ENCODE measurements at places on chromosomes 13 and 19. TPM values are rescaled to one million over a fixed set of nuclear protein-coding genes. Genes with fewer than 3 reads are reported as not detected.

Gene AMH
- 0.58 TPM for total RNA-seq

Gene VSIG10L
- total RNA-seq, result 0.08 TPM

Gene GRK1
- 0.08 TPM for total RNA-seq

GRCh38 chr13:44822291-44822690, 167.0 kb downstream of the NUFIP1 start:
- peak; percentile 85 for DNase-seq

- DNase-seq, result peak; percentile 79
Observed at GRCh38 chr19:2602391-2603181, 99.9 kb downstream of the GNG7 start.

- DNase-seq, result no peak
Observed at GRCh38 chr13:114227528-114227927, 7.2 kb upstream of the CDC16 start.

Gene GAPDHS
- not detected for total RNA-seq

DNA sequence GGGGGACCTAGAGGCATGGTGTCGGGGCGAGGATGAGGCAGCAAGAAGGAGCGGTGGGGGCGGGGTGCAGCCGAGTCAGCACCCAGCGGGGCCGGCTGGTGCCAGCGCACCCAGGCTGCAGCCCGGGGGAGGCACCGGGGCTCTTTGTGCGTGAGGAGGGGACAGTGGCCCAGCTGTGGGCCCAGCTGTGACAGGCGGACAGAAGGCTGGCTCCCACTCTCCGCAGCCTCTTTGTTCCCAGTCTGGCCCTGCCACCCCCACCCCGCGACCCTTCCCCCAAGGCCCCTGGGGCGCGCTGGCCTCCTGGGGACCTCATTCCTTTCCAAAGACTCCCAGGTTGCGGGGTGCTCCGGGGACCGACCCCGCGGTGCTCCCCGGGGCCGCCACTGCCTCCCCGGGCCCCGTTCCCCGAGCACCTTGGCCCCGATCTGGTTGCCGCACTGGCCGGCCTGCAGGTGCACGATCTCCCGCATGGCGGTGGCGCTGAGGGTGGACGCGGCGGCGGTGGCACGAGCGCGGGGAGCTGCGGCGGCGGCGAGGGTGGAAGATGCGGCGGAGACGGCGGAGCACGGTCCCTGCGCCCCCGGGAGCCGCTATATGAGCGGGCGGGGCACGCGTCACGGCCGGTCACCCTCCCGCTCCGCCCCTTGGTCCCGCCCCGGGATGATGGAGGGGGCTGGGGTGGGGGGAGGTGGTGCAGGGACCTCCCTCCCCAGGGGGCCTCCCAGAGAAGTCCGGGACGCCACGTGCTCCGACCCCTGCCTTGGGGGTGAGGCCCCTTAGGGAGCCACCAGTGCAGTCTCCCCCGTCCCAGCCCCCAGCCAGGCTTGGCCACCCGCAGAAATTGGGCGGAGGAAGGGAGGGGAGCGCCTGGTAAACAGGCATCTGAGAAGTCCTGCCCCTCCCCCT, at the start of gene TUBB4A:
TUBB4A (minus strand) TSS at position 570 of the 909 bp plus-strand sequence; CDS start at position 473, 97 bp downstream.
- no peak for DNase-seq

Gene DCAF15
- 29.1 TPM for total RNA-seq

Gene ALG5
- 39.4 TPM for total RNA-seq

Gene FBXW9
- 9.0 TPM for total RNA-seq

DNA sequence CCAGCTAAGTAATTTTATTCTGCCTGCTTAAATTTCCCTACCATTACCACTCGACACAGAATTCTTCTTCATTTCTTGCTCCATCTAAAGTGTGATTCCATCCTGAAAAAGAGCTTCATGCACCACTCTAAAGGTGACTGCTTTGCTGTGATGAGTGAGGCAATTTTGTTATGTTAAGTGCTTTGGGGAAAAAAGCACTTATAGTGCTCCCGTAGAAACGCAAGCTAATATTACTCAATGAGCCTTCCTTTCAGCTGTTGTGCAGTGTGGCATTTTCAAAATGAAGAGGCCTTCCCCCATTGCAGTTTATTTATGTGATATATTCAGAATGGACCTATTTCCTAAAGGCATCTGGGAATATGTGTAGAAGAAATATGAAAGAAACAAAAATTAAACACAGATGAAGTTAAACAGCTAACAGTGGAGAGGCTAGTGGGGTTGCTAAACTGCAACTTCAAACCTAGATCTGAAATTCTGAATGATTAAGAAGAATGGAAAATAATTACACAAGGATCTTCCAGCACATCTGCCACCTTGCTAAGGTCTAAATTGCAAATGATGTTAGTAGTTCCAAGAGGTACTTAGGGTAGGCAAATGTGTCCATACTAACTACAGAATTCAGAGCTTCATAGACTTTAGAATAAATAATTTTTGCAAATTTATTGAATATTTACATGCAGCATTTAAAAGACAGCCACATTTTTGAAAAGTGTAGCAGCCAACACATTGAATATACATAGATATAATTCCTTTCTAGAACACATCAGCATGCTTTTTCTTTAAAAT, 211.7 kb downstream of the DCT start:
- DNase-seq, result no peak

GRCh38 chr13:24995225-24995804, 100.6 kb upstream of the PABPC3 start:
- peak; percentile 59 for DNase-seq

DNA sequence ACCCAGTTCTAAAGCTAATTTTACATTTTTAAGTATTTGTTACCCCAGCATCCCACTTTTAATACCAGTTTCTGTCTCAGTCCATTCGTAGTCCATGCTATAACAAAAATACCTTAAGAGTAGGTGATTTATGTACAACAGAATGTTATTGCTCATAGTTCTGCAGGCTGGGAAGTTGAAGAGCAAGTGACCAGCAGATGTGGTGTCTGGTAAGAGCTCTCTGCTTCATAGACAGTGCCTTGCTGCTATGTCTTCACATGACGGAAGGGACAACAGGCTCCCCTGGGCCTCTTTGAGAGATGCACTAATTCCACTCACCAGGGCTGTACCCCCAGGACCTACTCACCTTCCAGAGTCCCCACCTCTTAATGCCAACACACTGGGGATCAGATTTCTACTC, 96.6 kb downstream of the COL4A2 start:
- DNase-seq, result no peak

Gene ETV2
- total RNA-seq, result 9.0 TPM

- DNase-seq, result no peak
Observed at GRCh38 chr13:100899720-100900316, 225.2 kb upstream of the TMTC4 start.

Gene DACH1
- not detected for total RNA-seq

- no peak for DNase-seq
Observed at GRCh38 chr13:94332359-94333096, 147.0 kb downstream of the DCT start.

DNA sequence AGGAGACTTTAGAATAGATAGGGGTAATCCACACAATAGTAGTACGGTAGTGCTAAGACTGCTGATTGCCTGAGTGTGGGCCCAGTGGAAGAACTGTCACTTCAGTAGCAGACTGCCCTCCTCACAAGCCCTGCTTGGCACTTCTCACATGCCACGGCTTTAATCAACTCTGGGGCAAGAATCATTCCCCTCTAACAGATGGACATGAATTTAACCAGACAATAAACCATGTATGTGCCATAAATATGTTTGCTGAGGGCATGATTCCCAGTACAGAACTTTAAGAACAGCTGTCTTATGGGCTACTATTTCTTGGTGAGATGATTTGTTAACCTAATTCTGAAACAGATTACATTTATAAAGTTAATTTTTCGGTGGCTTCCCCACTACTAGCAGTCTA, 22.0 kb downstream of the DPY19L3 start:
- no peak for DNase-seq

DNA sequence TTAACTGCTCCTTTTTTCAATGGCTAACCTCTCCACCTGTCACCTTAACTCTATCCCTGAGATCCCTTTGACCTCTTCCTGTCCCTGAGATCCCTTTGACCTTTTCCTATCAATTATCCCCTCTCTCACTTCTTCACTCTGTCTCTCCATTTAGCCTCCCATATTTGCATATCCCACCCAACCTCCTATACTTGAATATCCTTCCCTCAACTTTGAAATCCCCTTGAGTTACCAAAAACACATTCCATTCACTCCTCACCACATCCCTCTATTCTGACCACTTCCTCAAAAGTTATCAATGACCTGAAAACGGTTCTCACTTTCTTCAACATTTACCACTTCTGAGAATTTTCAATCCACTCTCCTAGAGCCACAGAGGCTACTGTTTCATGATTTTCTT, 3.0 kb downstream of the MYCBP2 start:
- DNase-seq, result no peak

DNA sequence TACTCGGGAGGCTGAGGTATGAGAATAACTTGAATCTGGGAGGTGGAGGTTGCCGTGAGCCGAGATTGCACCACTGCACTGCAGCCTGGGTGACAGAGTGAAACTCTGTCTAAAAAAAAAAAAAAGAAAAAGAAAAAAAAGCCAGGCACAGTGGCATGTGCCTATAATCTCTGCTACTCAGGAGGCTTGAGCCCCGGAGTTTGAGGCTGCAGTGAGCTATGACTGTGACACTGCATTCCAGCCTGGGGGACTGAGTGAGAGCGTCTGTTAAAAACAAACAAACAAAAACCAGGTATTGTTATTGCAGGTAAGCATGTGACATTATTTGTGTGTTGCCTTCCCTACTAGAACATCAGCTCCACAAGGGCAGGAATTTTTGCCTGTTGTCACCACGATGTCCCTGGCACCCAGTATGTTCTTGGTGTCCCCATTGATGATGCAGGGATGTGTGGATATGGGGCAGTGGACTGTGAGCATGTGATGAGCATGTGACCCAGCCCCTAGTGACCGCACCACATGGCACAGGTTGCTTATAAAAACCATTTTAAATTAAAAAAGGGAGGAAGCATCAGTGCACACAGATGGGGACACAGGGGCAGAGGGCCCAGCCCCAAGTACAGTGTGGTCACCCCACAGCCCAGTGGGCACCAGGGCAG, 1.6 kb upstream of the KANK2 start:
- no peak for DNase-seq

DNA sequence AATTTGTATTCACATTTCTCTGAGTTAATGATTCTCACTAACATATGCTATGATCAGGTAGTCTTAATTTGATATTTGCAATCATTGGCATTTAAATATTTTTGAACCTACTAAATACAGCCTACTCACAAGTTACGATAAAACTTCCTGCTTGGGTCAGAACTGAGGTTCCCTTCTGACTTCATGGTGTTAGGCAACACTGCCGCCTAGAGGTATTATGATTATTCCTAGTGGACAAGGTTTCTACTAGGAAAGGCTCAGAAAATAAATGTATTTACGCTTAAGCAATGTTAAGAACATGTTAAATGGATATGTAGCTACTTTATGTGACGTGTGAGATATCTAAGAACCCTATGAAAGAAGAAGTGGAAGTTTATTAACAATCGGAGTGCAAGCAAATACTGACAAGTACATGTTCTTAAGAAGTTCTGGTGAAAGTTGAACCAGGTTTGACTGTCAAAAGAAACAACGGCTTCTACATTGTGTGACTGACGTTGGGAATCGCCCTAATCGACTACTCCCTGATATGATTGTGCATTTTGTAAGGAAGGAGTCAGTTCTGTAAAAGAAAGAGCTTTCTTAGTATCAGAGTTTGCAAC, 1395.8 kb downstream of the SLITRK5 start:
- no peak for DNase-seq

- DNase-seq, result no peak
Observed at GRCh38 chr13:37290716-37291505, 185.4 kb upstream of the CSNK1A1L start.

Gene CCDC97
- total RNA-seq, result 6.0 TPM

Gene SMIM24
- total RNA-seq, result not detected

GRCh38 chr13:50690006-50690405, 153.5 kb downstream of the DLEU7 start:
- no peak for DNase-seq
